Cortex of kidney (tissue), 1 donor: ENCODE measurements at places on chromosomes 5 and 9.

- DNase-seq, result no peak
Measured at GRCh38 chr9:126306071-126306647, 20.5 kb upstream of the MVB12B start.

DNA sequence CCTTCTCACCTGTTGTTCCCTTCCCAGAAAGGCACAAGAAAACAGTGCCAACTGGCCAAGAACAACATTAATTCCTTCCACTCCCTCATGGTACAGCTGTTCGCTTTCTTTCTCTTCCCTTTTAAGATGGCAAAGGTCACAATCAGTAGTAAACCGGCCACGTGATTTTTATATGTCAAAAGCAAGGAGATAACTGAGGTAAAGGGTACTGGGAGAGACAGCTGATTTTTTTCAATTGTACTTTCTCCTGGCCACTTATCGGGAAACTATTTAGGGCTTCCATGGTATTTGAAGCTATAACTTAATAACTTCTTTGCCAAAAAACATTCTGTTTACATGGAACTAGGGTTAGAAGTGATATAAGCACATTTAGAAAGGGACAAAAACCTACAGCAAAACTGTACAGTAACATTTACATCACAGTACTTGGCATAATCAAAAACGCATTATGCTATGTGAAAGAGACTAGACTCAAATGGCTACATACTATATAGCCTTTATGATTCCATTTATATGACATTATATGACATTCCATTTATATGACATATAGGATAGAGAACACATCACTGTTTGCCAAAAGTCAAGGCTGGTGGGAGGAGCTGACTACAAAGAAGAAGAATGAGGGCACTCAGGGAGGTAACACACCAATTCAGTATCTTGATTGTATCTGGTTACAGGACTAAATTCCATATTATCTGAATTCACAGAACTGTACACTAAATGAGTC is 24.8 kb downstream of the PLPP1 start:
- no peak for DNase-seq

DNA sequence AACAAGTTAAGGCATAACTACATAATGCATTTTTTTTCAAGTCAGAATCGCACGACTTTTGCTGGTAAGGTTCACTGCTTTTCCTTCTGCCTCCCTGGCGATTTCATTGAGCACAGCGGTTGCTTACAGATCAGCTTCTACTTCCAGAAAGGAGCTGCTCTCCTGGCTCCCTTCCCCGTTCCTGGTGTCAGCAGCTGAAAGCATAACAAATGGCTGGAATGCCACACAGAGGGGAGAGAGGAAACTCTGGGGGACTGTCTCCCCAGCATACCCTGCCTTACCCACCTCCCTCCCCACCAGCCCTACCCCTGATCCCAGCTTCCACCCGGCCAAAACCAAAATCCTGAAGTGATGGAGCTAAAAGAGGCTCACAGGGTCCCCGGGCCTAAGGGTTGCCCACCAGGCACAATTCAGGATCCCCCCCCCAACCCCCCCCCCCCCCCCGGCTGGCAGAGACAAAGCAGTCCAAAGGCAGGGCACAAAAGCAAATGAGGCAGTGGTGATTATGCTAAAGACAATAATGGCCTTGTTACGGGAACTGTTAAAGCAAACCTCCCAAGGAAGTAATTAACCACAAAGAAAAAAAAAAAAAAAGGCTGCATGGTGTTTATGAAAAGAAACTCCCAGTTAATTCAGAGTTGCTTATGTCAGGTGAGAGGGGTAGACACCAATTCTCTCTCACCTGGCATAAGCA is 126.1 kb upstream of the WWC1 start:
- DNase-seq, result no peak

DNA sequence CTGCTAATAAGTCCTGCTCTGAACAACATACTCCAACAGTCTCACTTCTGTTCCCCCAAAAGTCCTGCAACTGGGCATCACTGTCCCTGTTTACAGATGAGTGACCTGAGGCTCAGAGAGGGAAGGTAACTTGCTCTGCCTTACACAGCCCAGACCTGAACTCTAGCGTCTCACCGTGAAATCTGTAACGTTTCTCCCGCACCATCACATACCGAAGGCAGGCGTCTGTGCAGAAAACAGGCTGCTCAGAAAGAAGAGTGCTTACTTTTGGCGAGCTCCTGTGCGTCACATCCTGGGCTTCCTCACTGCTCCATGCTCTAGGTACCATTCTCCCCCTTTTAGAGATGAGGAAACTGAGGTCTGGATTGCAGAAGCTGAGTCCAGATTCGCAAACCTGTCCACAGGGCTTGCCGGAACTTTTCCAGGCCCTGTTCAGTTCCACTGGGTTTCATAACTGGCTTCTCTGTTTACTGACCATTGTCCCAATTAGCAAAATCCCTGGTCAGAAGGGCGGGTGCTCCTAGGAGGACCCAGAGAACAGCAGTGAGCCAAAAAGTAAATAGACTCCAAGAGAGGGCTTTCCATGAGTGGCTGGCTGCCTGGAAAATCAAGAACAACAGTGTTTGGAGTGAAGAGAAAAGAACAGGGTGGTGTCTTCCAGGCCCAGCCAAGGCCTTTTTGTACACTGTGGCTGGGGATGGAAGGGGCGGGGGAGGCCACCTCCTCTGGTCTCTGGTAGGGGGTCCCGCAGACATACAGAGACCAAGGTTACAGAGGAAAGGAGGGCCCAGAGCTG is 27.1 kb downstream of the GSN start:
- DNase-seq, result no peak

- DNase-seq, result no peak
Measured at GRCh38 chr9:86965636-86966395, 18.5 kb upstream of the GAS1 start.

DNA sequence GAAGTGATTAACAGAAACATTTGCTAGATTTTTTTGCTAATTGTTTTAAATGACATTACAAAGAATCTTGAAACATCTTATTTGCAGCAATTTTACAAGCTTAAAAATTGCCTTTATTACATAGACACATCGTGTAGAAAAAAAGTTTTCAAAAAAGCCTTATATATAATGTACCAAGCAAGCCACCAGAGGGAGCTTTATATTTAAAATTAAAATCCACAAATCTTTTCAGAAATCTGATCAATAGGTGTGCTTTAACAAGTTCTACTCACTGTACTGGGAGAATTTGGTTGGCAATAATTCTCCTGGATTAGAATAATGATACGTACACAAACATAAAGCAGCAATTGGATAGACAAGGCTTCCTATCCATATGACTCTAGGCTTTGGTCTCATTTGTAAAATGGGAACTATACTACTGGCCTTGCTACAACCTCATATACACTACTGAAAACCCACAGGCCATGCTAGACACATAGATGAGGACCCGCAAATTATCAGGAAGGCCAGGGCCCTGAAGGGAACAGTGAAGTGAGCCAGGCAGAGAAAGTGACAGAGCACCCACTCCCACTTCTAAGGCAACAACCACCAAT is 4.8 kb downstream of the PSMB7 start:
- DNase-seq, result no peak

DNA sequence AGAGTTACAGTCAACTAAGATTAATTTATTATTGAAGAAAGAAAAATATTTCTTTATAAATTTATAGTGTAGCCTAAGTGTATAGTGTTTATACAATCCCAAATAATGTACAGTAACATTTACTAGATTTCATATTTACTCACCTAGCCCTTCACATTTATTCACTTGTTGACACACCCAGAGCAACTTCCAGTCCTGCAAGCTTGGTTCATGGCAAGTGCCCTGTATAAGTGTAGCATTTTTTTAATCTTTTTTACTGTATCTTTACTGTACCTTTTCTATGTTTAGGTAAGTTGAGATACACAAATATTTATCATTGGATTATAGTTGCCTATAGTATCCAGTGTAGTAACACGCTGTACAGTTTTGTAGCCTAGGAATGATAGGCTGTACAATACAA is 119.9 kb downstream of the SPATA31D1 start:
- DNase-seq, result no peak

DNA sequence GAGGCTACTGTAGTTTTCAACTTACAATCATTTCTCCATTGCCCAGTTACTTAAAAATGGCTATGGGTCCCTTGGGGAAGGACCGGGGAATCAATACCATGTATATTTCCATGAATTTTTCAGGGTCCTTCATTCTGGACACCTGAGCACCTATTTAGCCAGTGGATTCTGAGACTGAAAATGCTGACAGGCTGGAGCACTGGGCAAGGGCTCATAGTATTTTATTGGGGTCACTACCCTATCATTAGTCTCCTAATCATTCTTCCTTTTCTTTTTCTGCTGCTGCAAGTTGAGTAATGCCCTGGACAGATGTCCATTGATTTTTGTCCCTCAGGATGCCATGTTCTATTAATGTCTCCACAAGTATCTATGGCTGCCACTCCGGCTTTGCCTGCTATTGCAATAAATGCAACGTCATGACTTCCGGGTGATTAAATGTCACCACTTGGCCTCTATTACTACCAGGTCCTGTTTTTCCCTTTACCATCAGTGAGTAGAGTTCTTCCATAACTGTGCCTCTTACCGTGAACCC is 279.3 kb upstream of the FBXL7 start:
- no peak for DNase-seq

DNA sequence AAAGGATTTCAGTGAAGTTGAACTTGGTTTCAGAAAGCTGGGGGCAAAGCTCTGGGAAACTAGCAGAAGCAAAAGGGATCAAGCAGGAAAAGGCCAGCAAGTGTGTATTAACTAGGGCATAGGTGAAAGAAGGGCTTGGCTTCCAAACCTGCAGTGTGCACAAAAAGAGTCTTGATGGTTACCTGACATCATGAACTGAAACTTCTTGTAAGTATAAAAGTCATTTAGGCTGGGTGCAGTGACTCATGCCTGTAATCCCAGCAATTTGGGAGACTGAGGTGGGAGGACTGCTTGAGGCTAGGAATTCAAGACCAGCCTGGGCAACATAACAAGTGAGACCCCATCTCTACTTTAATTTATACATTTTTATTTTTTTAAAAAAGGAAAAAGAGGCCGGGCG is 216.4 kb downstream of the EPB41L4A start:
- DNase-seq, result no peak

DNA sequence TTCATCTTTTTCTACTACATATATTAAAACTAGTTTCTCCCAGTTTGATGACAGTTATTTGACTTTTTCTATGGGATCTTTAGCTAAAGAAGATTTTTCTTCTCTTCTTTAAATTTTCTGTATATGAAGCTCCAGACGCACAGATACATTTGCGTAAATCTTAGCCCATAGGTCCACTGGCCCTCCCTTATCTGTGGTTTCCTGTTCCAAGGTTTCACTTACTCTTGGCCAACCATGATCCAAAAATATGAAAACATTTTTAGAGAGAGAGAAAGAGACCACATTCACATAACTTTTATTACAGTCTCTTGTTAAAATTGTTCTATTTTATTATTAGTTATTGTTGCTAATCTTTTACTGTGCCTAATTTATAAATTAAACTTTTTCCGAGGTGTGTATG is 270.2 kb upstream of the DAPK1 start:
- DNase-seq, result no peak

GRCh38 chr9:87597710-87598443 is 100.2 kb downstream of the DAPK1 start:
- no peak for DNase-seq

GRCh38 chr5:150600616-150601490 is 39.6 kb upstream of the SYNPO start:
- DNase-seq, result no peak

DNA sequence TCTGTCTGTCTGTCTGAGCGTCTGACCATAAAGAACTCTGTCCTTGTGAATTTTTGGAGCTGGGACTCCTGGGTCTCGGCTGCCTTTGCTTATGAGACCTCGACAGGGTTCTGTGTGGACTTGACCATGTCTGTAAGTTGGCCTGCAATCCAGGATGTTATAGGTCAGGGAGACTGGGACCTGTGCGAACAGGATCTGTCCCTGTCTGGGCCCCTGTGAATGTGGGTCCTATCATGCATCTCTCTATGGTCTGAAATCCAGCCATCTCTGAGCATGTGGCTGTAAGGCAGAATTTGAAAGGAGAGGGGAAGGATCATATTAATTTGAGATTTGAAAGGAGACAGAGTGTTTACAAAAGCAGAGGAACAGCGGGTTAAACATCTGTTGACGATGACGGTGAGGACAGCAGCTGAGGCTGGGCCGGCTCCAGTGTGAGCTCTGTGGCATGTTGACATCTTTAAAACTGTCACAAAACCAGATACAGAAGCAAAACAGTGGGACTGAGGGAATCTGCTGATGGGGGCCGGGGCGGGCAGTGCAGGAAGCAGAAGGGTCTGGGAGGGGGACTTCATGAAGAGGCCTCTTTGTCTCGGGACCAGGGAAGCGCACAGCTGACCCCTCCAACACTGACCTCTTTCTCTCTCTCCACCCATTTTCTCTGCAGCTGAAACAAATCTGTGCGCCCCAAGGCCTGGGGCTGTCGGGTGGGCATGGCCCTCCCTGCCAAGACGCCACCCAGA is 19.1 kb upstream of the MVB12B start:
- no peak for DNase-seq

GRCh38 chr5:14295610-14296009 is 152.5 kb downstream of the TRIO start:
- no peak for DNase-seq

- no peak for DNase-seq
Measured at GRCh38 chr9:1554081-1555035, 460.8 kb upstream of the SMARCA2 start.

GRCh38 chr5:95720094-95720786 is 10.9 kb upstream of the RHOBTB3 start:
- DNase-seq, result no peak

GRCh38 chr5:150043657-150044328 is 42.6 kb downstream of the CSF1R start:
- no peak for DNase-seq

DNA sequence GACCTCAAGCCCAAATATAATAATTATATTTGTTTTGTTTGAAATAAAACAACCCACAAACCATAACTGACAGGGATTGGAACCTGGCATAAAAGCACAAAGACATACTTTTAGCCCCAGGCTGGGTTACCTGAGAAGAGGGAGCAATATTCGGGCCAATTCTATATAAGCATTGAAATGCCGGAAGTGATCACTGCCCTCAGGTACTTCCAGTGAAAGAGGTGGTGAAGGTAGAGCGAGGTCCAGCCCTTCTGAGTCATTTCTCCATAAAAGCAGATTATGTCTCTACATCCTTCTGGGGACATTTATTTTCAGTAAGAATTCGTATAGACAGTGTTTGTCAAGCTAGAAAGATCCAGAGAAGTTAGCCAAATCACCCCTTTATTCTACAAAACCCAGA is 59.6 kb downstream of the GCNT4 start:
- no peak for DNase-seq

- no peak for DNase-seq
Measured at GRCh38 chr5:82494942-82495341, 216.8 kb upstream of the RPS23 start.

GRCh38 chr5:107990881-107991810 is 320.4 kb upstream of the EFNA5 start:
- no peak for DNase-seq
